ENCODE measurements at places on chromosomes 1 and 21. TPM values are rescaled to one million over a fixed set of nuclear protein-coding genes. Genes with fewer than 3 reads are reported as not detected.

Gene OR2T27
- total RNA-seq = not detected

Gene TSPEAR
- not detected for total RNA-seq

Gene CYP2J2
- total RNA-seq = 2.0 TPM

Gene PLPPR4
- 5.1 TPM for total RNA-seq

Gene LCE2A
- not detected for total RNA-seq

Gene GFI1
- total RNA-seq = under 0.01 TPM

Gene NCMAP
- under 0.01 TPM for total RNA-seq

Gene CYP4B1
- total RNA-seq = not detected

Gene FOXD2
- 2.9 TPM for total RNA-seq

Gene SIM2
- total RNA-seq = not detected

Gene TSSK3
- 0.62 TPM for total RNA-seq

Gene HCN3
- total RNA-seq = 2.3 TPM

Gene SPRR3
- total RNA-seq = 0.34 TPM

Gene OR2L5
- 0.36 TPM for total RNA-seq

Gene CROCC
- total RNA-seq = 22.5 TPM

Gene KCNE2
- not detected for total RNA-seq

Gene CD160
- total RNA-seq = not detected

Gene ALPL
- not detected for total RNA-seq

Gene FNDC10
- 9.9 TPM for total RNA-seq

Gene TMCO4
- 12.3 TPM for total RNA-seq

Gene LMX1A
- total RNA-seq = not detected

Gene CYP4Z1
- not detected for total RNA-seq

Gene DEPDC1
- total RNA-seq = 40.0 TPM

Gene KRTCAP2
- 144 TPM for total RNA-seq

Gene S100A3
- total RNA-seq = 1.3 TPM

Gene ZNF678
- 3.9 TPM for total RNA-seq

Gene ADGRL4
- total RNA-seq = under 0.01 TPM

Gene F11R
- 13.4 TPM for total RNA-seq

Gene IPO13
- 43.3 TPM for total RNA-seq

Gene TIAM1
- 65.7 TPM for total RNA-seq

Gene B3GALT2
- 0.62 TPM for total RNA-seq

Gene TRIM63
- total RNA-seq = 108 TPM

Gene CD244
- not detected for total RNA-seq

Gene SASS6
- total RNA-seq = 8.7 TPM

Gene EDARADD
- total RNA-seq = 0.34 TPM

Gene DNALI1
- 6.0 TPM for total RNA-seq

Gene GBP4
- total RNA-seq = 1.3 TPM

Gene DYNLT4
- total RNA-seq = 0.34 TPM

Gene PLA2G2C
- not detected for total RNA-seq

Gene HMGCL
- 27.9 TPM for total RNA-seq

Gene CD1B
- total RNA-seq = not detected

Gene ATP6V1G3
- not detected for total RNA-seq

Measured in melanocyte of skin (primary cell).